ENCODE measurements at places on chromosomes 5 and 9. TPM values are rescaled to one million over a fixed set of nuclear protein-coding genes. Genes with fewer than 3 reads are reported as not detected.

DNA sequence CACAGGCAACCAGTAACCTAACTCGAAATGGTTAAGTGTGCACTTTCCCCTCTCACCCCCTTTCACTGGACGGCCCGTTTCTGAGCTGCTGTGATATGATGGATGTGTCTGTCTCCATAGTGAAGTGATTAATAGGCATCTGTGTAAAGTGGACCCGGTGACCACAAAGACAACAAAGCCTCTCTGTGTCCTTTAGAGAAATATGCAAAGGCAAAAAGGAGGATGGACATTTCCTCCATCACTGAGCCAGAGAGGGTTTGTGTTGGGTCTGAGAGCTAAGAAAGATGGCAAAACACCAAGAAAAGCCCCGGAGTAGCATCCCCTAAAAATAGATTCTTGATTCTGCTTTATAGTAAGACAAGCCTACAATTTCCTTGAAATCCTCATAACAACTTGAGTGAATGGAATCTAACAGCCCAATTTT is 120.6 kb downstream of the SEMA6A start:
- DNase-seq = no peak

DNA sequence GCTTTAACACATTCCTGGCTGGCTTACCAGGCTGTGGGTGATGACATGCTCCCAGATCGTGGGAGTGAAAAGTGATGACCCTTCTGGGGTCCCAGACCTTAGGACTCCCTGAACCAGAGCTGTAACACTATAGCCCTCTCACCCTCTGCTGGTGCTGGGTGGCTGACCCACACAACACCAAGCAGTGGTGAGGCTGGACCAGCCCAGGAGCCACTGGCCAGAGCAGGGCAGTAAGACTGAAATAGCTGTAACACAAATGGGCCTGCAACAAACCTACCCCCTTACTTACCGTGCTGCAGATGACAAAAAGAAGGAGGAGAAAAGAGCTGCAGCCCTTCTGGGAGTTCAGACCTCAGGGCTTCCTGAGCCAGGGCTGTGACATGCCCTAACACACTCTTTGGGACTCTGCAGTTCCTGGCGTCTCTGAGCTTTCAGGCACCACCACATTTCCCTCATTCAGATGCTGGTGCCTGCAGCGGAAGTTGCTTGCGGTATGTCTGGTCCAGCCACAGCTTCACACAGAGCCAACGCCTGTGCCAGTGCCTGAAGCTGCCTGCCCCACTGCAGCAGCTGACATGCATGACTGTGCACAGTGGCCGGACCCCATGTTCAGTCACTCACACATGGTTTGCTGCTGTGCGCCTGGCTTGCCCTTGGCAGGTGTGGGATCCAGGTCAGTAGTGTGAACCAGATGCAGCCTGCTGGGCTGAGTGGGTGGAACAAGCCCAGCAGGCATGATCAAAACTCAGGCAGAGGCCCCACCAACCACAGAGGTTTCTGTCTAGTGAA is 1247.4 kb downstream of the EFNA5 start:
- no peak for DNase-seq

- no peak for DNase-seq
Observed at GRCh38 chr5:89129941-89130340, 247.0 kb upstream of the MEF2C start.

- DNase-seq = no peak
Observed at GRCh38 chr9:73531658-73532057, 380.0 kb downstream of the ANXA1 start.

DNA sequence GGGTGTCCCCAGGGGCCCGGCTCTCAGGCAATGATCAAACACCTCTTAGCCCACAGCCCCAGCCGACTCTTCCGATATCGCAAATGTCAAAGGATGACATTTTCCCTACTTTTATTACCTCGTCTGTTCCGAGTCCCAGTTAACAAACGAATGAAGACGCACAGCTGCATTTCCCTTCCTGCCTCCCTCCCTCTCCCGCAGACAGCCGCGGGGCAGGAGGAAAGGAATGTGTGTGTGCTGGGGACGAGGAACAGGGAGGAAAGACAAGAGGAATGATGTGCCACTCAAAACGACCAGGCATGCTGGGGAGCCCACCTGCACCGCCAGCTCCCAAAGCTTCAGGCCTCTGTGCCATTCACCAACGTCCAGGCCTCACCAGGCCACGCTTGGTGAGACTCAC is 125.9 kb upstream of the SARDH start:
- no peak for DNase-seq

- no peak for DNase-seq
Observed at GRCh38 chr5:30103052-30103451, 1090.4 kb upstream of the CDH6 start.

Gene POLR3G
- total RNA-seq = 0.77 TPM

GRCh38 chr5:142046191-142046590 is 33.4 kb upstream of the GNPDA1 start:
- DNase-seq = no peak

Gene AFAP1L1
- total RNA-seq = not detected

DNA sequence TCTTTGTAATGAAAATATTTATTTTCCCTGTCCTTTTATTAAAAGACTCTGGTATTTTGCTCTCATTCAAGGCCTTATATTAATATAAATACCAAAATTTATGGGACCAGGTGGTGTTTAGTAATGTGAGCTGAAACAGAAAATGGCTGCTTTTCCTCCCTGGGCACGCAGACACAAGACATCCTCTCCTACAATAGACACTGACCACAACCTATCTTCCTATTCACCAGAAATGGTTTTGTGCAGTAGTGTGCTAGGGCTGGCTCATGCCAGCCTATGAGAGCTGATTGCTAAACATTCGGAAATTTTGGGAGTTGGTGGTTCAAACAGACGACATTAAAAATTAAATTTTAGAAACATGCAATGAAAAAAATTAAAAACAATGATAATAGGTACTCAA is 338.2 kb downstream of the BNC2 start:
- no peak for DNase-seq

- DNase-seq = no peak
Observed at GRCh38 chr5:110965773-110966581, 105.5 kb upstream of the TSLP start.

Gene C5orf58
- total RNA-seq = not detected

GRCh38 chr9:106718936-106719335 is 144.0 kb upstream of the ZNF462 start:
- no peak for DNase-seq

DNA sequence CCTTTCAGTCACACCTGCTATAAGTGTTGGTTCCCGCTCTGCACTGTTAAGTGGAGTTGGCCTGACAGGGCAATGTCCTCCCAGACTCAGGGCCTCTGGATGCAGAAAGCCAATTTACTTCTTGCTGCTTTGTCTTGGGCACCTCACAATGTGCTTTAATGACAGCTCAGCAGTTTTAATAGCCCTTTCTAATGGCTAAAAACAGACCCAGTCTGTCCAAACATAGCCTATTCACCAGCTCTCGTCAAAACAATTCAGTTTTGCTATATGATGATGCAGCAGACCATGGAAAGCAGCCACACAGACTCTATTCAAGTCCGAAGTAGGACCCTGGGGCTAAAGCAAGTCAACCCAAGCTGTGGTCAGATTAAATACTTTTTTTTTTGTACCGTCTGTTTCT is 529.1 kb upstream of the SEMA6A start:
- no peak for DNase-seq

DNA sequence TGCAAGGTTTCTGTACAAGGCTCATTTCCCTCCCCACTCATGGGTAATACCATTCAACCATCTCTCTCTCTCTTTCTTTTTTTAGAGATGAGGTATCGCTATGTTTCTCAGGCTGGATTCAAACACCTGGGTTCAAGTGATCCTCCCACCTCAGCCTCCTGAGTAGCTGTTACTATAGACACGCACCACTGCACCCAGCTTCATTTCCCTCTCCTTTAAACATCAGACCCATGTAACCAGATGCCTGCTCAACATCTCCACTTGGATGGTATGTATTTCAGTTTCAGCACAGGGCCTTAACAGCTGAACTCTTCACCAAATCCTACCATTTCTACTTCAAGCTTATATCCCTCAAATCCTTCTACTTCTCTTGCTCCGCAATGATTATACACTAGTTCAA is 117.4 kb downstream of the SSBP2 start:
- DNase-seq = no peak

DNA sequence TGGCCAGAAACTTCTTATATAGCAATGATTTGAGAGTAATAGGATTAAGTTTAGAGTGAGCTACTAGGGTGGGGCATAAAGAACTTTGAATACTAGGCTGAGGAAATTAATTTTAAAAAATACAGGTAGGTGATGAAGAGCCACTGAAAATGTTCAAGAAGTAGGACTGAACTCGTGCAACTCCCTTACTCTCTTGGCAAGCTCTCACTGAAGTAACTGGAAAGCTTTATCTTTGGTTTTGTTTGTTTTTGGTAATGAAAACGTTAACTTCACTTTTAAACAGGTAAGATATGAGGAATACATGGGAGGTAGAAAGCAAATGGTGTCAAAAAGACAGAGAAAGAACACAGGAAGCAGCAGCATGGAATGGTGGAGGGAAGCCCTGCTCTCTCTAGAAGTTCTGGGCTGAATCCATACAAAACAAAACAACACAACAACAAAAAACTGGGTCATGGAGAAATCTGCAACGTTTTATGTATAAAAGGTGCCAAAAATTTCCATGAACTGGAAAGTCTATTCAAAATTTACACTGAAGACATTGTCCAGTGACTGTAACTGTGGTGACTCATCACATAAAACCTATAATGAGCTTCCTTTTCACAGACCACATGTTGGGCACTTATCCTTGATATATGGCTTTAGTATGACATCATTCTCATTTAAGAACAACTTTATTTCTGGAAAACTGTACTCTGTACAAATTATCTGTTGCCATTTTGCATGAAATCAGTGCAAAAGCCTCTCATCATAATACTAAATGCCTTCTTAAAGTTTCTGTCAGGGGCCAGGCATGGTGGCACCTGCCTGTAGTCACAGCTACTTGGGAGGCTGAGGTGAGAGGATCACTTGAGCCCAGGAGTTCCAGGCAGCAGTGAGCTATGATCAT is 91.2 kb upstream of the CHD1 start:
- DNase-seq = no peak

- DNase-seq = no peak
Observed at GRCh38 chr9:31799953-31800609, 584.4 kb upstream of the ACO1 start.

- no peak for DNase-seq
Observed at GRCh38 chr5:146188358-146188757, 5.9 kb upstream of the LARS1 start.

Gene ACSL6
- 22.2 TPM for total RNA-seq

DNA sequence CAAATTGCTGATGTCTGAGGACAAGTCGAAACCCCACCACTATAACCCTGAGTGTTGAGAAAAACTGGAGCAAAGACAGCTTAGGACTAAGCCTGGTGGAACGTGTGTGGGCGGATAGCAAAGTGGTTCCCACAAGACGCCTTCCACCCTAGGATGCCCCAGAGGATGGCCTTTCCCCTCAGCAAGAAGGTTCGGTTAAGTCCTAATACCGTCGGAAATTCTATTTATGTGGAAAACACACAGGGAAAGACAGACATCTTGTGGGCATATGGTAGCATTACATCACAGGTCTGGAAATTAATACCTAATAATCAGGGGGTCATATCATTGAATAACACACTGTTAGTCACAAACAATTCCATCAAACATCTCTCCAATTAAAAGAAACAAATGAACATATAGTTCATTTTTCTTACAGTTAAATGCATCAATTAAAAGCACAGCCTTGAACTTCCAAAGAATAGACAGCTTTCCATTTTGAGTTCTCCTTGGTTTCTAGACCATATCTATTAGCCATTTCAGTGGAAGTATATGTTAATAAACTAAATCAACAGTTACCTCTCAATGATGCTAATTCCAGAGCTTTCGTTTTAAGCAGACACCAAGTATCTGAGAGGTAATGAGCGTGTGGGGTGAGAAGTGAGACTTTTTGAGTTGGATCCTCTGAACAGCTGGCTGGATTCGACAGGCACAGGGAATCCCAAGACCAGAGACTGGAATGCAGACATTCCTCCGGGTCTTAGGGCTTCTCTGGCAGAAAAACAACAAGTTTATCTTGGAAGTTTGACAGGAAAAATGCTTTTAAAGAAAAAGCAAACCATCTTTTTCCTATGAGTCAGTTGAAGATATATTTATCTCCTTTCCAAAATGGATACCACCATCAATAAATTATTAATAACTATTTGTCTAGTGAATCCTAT is 2.9 kb upstream of the ICE1 start:
- DNase-seq = no peak

GRCh38 chr5:62043289-62044280 is 262.4 kb upstream of the KIF2A start:
- DNase-seq = no peak

DNA sequence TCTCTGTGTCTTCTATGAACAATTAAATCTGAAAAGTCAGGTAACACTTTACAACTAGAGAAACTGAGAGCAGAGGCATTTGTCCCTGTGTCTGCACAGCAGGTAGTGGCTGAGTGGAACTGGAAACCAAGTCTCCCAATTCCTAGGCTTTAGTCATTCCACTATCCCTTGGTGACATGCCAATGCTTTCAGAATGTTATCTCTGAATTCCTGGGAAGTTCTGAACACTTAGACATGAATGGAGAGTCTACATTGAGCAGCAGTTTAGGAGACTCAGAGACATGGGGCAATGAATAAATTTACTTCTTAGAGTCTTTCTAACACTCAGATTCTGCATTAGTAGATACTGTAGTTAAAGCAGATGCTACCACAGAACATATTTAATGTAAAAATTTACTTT is 94.8 kb upstream of the APC start:
- DNase-seq = no peak

Gene ST8SIA4
- total RNA-seq = 29.0 TPM

DNA sequence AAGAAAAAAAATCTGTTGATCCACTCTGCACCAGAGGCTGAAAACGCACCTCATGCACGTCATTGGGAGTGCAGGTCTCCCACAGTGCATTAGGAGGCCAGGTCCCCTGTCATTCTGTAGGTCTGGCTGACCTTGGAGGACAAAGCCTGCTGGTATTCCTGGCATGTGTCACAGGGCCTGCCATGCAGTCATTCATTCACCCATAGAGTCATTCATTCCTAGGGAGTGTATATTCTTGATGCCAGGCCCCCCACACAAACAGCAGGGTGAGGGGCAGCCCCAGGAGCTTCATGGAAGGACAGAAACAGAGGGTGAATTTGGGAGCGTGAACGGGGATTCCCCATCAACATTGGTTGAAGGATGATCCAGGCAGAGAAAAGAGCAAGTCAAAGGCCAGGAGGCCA is 2.2 kb downstream of the GBGT1 start:
- no peak for DNase-seq

GRCh38 chr9:124835026-124835557 is 18.2 kb upstream of the WDR38 start:
- DNase-seq = no peak

GRCh38 chr9:117465706-117466105 is 50.8 kb upstream of the ASTN2 start:
- DNase-seq = no peak

Gene HSPB3
- total RNA-seq = not detected

Gene DOK3
- 5.1 TPM for total RNA-seq

Gene NPR2
- total RNA-seq = 3.8 TPM
